ENCODE measurements at places on chromosomes 2 and 18. TPM values are rescaled to one million over a fixed set of nuclear protein-coding genes. Genes with fewer than 3 reads are reported as not detected.

Gene GPR39
- not detected for total RNA-seq

Gene KCNG2
- total RNA-seq, result not detected

Gene FBXO15
- total RNA-seq, result 1.0 TPM

Gene IL1A
- total RNA-seq, result 6.6 TPM

Gene PCBP1
- total RNA-seq, result 270 TPM

Gene CRYBA2
- not detected for total RNA-seq

Gene LRATD1
- total RNA-seq, result not detected

Gene SKA1
- 73.1 TPM for total RNA-seq

- no peak for DNase-seq
Measured at GRCh38 chr18:13547347-13547746, 179.0 kb downstream of the FAM210A start.

DNA sequence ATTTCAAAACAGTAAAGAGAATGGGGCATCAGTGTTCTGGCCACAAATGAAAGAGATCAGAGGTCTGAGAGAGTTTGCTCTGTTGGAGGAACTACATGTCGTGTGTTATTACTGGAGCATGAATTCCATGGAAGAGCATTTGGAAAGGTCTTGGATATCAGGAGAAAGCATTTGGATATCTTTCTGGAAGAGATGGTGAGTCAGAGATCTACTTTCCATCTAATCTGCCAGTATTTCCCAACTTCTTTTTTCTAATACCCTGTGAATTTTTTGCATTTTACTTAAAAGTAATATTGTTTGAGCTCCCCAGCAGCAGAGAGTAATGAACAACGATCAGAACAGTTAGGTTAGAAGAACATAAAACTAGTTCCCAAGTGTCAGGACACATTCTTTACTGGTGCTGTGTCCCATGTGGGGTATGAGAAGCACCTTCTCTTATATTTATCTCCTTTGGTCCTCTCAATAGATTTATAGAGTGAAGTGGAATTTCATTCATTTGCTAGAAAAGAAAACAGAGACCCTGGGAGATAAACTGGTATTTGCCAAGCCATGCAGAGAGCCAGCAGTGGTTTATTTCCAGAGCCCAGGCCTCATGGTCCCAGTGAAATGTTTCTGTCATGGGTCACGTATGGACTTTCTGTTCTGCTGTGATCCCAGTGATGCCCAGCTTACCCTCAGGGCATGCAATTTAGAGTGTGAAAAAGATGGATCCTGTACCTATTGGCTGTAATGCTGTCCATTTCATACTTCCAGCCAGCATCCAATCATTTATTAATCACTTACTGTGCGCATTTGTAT, 130.8 kb upstream of the NT5C1B start:
- no peak for DNase-seq

DNA sequence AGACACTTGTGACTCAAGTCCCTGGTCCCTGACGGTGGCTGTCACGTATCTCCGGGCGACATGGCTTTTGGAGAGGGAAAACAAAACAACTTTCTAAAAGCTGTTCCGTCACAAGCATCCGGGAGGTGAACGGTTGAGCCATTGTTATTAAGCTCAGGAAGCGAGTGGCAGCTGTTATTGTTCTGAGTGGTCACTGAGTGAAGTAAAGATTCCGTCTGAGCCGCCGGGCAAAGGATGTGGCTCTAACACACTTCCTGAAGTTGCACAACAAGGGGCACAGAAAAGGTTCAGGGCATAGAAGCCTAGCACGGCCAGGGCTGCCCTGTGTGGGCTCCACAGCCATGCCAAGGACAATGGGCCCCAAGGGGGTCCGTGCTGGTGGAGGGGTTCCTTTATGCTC, 24.3 kb downstream of the INPP5D start:
- peak; percentile 59 for DNase-seq

- no peak for DNase-seq
Measured at GRCh38 chr2:186496401-186496800, 10.3 kb downstream of the ZC3H15 start.

DNA sequence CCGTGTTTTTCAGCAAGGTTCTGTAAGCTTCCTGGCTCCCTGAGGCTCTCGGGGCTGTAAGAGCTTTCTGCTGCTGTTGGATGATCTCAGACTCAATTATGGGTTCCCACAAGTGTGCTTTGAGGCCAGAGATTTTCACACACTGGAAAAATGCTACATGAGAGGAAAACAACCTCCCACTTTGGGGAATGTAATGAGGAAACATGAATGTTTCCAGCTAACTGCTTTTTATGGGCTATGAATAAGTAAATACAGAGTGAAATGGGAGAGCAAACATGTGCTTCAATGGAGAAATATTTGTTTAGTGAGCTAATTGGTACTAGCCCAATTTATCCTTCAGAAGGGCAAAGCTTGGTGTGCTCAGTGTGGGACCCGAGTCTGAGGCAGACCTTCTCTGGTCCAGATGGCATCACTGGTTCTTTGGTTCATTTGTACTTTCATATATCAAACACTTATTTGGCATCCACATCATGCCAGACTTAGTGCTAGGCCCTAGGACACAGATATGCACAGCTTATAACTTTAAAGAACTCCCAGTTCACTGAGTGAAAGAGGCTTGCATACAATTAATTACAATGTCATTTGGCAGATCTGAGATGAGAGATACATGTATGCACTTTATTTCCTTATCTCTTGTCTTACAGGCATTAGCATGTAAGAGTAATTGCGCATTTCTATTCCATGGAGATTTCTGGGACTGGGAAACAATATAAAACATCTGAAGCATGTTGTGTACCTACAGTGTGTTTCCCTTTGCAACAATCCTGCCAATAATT, 248.8 kb downstream of the RDH14 start:
- no peak for DNase-seq

DNA sequence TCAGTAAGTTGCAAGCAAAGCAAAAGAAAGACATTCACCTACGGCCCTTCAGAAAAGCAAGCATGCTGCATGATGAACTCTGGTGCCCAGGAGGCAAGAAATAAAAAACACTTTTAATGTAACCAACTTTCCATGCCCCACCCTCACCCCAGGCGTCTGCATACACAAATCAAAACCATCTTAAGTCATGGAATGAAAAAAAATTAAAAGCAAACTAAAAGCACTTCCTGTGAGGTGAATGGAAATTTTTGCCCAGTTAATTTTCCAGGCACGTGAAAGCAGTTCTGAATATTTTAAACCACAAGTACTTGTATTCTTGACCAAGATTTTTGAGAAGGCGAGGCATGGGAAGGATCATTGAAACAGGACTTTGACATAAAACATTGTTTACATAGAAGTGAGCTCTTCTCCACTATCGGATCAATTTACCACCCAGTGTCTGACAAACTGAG, 2.5 kb upstream of the ICOS start:
- peak; percentile 69 for DNase-seq

- DNase-seq, result no peak
Measured at GRCh38 chr2:3129867-3130266, 247.8 kb downstream of the EIPR1 start.

- DNase-seq, result no peak
Measured at GRCh38 chr2:43824512-43824911, 14.1 kb downstream of the ABCG5 start.

GRCh38 chr2:167924556-167924955, 322.8 kb downstream of the STK39 start:
- no peak for DNase-seq

GRCh38 chr2:117958186-117958585, 55.7 kb downstream of the CCDC93 start:
- no peak for DNase-seq

- no peak for DNase-seq
Measured at GRCh38 chr2:172969609-172970008, 106.0 kb upstream of the MAP3K20 start.

GRCh38 chr2:207762146-207762545, 7.6 kb downstream of the FZD5 start:
- DNase-seq, result no peak

GRCh38 chr18:31050635-31051034, 8.1 kb upstream of the DSC3 start:
- DNase-seq, result no peak

GRCh38 chr18:63297687-63298399, 21.7 kb downstream of the BCL2 start:
- DNase-seq, result no peak

DNA sequence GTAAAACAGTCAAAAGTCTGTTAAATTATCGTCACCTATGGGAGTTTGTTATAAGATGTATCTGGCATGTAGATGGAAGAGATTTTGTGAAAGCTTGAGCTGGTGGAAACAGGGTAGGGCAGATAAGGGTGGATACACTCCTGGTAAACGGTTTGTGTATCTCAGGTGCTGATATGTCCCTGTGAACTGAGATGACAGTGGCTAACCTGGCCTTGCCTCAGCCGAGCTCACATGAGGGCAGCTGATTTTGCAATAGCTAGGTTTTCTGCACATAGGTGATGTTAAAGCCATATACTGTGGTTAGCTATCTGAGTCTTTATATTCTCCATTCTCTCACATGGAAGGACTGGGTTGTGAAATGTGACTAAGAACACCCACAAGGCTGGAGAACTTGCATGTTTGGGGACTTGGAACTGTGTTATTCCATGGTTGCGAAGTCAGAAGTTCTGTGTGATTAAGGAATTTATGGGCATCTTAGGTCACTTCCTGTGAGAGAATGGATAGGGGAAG, 205.1 kb downstream of the TPGS2 start:
- DNase-seq, result no peak

- no peak for DNase-seq
Measured at GRCh38 chr18:55559739-55560138, 28.3 kb downstream of the TCF4 start.

GRCh38 chr2:7508296-7508943, 591.2 kb downstream of the RNF144A start:
- no peak for DNase-seq

DNA sequence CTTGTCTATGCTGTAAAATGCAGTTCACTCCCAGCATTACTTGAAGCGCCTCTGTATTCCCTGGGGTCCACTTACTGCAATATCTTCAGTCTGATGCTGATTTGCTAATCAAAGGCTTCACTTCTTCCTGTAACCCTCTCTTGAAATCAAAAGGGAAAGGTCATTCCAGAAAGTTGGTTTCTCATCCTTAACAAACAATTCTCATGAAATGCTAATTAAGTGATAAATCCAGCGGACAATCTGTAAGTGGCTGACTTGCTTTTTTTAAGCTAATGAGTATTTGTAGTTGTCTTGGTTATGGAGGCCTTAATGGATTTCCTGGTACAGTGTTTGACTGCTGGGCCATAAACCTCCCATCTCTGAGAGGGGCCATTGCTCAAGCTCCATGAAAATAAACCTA, 499.6 kb upstream of the HS6ST1 start:
- no peak for DNase-seq

DNA sequence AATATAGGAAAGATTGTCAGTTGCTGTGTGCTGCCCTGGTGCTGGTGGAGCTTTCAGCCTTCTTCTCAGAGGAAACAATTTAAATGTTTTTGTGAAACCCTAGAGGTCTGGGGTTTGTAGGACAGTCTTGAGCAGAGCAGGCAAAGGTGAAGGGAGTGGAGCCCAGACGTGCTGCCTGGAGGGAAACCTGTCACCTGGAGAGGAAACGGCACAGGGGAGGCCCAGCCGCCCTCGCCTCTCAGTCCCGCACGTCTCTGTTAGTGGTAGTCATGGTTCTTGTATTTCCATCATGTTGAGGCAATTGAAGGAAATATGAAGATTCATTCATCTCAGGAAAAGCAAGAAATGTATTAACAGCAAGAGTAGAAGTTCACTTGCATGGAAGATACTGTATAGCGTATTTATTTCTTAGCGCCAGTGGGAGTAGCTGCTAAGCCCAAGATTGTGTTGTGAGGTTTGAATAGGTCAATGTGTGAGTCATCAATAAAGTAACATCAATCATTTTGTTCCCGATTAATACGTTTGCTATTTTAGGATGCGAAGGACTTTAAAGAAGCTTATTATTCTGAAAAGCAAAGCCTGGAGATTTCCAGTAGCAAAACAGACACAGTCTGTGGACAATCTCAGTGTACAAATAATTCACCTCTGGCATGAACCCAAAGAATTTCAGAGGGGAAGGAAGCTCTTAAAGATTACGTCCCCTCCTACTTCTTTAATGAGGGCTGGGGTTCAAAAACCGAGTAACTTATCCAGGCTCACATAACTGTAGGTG, 70.4 kb downstream of the LRRFIP1 start:
- DNase-seq, result peak; percentile 48

DNA sequence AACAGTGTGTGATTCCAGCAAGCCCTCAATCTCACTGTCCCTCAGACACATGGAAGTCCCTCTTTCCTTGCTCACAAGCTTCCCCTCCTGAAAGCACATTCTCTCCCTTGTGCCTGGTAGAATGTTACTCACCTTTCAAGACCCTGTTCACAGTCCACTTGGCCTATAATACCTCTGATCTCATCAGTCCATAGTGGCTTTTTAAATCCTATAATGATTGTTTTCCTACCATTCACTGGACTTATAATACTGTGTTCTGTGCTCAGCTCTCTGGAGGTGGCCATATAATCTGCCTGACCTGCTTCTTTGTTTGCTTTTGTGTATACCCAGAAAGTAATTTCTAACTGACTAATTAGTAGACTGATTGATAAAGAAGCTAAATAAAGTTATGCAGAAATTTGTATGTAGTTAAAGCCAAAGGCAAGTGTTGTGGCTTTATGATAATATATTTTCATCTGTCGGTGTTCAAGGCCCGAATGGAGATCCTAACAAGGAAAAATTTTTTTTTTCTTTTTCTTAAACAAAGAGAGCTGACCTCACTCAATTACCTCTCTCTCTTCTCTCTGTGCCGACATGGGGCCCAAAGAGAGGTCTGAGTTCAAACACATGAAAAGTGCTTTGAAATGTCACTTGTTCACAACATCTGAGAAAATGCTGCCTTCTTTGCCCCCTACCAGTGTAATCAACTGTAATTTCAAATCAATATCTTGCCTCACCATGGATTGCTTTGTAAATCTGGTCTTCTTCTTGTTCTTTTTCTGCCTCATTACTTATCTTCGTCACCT, 1033.0 kb upstream of the PIK3C3 start:
- DNase-seq, result no peak

Measured in activated T-cell treated with anti-CD3 and anti-CD28 coated beads, Interleukin-2, amount 50 U/mL, for 72 hours (primary cell).